ENCODE measurements at places on chromosomes 3 and 15. TPM values are rescaled to one million over a fixed set of nuclear protein-coding genes. Genes with fewer than 3 reads are reported as not detected.

GRCh38 chr15:40150163-40150925 lies 10.5 kb upstream of the BUB1B start:
- DNase-seq = no peak
- no peak overlapping the region for H3K27ac ChIP-seq
- H3K36me3 ChIP-seq = no peaks in the 10 kb centered on the region
- H3K27me3 ChIP-seq = no peaks in the 10 kb centered on the region

The SLC6A20 gene
- total RNA-seq = 22.7 TPM

- no peaks in the 10 kb centered on the region for H3K36me3 ChIP-seq
- no peaks in the 10 kb centered on the region for H3K27me3 ChIP-seq
- H3K27ac ChIP-seq = no peak overlapping the region
- H3K4me1 ChIP-seq = no peaks in the 10 kb centered on the region
- H3K4me3 ChIP-seq = no peak overlapping the region
These were observed 40.6 kb upstream of the ADPGK start for GRCh38 chr15:72824112-72824511.

The HGD gene
- 3.2 TPM for total RNA-seq

DNA sequence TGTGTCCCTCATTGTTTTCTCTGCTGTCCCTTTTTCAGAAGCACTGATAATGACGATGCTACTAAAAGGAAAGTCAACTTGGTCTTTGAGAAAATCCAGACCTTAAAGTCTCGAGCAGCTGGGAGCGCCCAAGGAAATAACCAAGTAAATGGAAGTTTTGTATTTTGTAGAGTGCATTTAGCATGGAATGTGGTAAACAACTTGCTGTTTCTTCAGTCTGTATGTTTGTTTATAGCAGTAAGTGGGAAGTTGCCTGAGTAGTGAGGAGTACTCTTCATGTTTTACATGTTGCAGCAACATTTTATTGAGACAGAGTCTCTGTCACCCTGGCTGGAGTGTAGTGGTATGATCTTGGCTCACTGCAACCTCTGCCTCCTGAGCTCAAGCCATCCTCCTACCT lies 66.0 kb downstream of the CGNL1 start:
- no peaks in the 10 kb centered on the region for H3K27me3 ChIP-seq
- H3K36me3 ChIP-seq = no peaks in the 10 kb centered on the region
- no peak overlapping the region for H3K27ac ChIP-seq
- no peaks in the 10 kb centered on the region for H3K4me1 ChIP-seq
- H3K4me3 ChIP-seq = no peak overlapping the region

The SLC2A2 gene
- not detected for total RNA-seq

DNA sequence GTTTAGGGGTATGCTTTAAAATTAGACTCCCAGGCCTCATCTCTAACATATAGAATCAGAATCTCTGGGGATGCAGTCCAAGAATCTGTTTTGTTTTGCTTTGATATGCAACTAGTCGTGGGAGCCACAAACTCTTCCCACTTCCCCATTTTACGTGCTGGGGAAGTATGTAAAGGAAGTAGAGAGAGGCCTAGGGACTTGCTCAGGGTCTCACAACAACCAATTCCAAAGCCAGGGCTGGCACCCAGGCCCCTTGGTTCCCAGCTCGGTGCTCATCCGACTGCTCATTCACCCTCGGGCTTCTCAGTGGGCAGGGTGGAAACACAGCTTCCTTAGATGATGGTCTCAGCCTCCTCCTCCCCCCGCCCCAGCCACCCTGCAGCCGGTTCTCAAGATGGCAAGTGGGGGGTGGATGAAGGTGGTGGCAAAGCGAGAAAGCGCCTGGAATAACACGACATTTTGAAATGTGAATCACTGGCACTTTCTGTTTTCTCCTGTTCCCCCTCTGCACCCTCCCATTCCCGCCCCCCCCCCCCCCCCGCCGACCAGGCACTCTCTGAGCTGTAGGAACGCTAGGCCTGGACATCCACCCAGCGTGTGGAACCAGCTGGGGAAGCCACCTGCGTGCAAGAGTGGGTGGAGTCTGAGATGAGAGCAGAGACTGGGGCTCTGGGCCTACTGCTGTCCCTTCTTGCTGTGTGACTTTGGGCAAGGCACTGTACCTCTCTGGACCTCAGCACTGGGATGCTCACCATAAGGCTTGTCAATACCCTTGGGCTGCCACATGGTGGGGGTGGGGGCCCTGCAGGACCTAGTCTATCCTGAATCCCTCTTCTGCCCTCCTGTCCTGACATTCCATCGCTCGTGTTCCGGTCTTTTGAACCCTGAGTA lies 214.5 kb downstream of the RPLP1 start:
- H3K4me1 ChIP-seq = peaks cover 9% of the 10 kb centered on the region
- H3K27me3 ChIP-seq = no peaks in the 10 kb centered on the region
- no peak overlapping the region for H3K27ac ChIP-seq
- no peak for DNase-seq
- no peak overlapping the region for H3K4me3 ChIP-seq

- H3K27ac ChIP-seq = no peak overlapping the region
- H3K4me1 ChIP-seq = no peaks in the 10 kb centered on the region
- H3K27me3 ChIP-seq = no peaks in the 10 kb centered on the region
- no peaks in the 10 kb centered on the region for H3K36me3 ChIP-seq
- no peak overlapping the region for H3K4me3 ChIP-seq
These were observed 211.0 kb downstream of the TNIK start for GRCh38 chr3:171249245-171249644.

DNA sequence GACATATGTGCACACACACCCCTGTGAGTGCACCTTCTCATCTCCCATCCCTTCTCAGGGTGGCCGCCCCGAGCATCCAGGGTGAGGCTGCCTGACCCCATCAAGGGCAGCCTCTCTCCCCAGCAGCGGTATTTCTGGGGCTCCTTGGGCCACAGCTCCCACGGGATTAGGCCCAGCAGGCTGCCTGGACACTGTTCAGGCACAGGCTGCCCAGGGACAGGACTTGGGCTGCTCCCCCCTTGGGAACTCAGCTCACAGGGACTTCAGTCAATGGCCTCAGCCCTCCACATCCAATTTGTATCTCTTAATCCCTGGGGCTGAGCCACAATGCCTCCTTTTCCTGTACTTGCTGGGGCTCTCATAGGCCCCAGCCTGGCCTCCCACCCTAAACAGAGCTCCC lies 35.0 kb downstream of the RHCG start:
- H3K27me3 ChIP-seq = peaks cover 14% of the 10 kb centered on the region
- no peaks in the 10 kb centered on the region for H3K4me1 ChIP-seq
- no peak overlapping the region for H3K4me3 ChIP-seq
- DNase-seq = peak; percentile 42

Data from upper lobe of right lung (tissue), 1 donor.